ENCODE measurements at places on chromosomes 2 and 18. TPM values are rescaled to one million over a fixed set of nuclear protein-coding genes. Genes with fewer than 3 reads are reported as not detected.
A peak's percentile ranks its signal among the peaks of the same experiment; 100 is the strongest.

- H3K4me3 ChIP-seq = no peak overlapping the region
- DNase-seq = no peak
- H3K27me3 ChIP-seq = no peaks in the 10 kb centered on the region
- H3K27ac ChIP-seq = no peak overlapping the region
- H3K36me3 ChIP-seq = peaks cover 38% of the 10 kb centered on the region
These were observed 12.1 kb downstream of the METTL4 start for GRCh38 chr18:2559249-2559648.

OTOS gene
- not detected for total RNA-seq

ACKR3 gene
- total RNA-seq = 7.8 TPM

DNA sequence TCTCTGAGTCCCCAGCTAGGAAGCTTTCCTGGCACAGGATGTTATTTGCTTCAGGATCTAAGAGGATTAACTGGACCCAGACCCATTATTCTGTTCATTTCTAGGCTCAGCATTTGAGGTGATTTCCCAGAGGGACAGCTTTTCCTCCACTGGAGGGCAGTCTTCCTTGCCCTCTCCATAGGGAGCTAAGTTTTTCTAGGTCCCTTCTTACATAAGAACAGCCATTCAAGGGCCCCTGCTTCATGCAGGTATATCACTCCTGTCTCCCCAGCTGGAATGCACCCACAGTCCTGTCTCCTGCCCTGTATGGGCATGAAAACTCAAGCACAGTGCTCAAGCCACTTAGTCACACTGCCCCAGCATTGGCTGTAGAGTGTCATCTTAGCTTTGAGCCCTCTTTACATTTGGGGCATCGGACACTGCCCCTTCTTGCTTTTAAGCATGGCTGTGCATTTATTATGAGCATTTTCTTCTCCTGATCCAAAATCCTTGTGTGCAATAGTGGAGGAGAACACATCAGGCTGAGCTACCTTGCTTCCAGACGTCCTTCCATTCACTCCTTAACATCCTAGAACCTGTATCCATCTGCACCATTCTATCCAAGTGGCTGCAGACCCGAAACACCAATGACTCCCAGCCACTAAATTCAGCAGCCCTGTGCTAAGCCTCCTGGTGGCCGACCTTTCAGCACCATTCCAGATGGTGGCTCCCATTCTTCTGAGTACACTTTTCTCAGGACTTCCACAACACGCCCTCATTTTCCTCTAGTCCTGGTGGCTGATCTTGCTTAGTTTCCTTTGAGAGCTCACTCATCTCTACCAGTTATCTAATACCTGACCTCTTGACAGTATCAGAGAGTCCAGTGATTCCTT lies 80.0 kb downstream of the COPS8 start:
- DNase-seq = no peak
- H3K4me1 ChIP-seq = no peaks in the 10 kb centered on the region
- H3K27me3 ChIP-seq = no peaks in the 10 kb centered on the region
- H3K4me3 ChIP-seq = no peak overlapping the region

- peaks cover 55% of the 10 kb centered on the region for H3K36me3 ChIP-seq
- H3K4me1 ChIP-seq = no peaks in the 10 kb centered on the region
- no peak for DNase-seq
- H3K4me3 ChIP-seq = no peak overlapping the region
- no peaks in the 10 kb centered on the region for H3K27me3 ChIP-seq
- no peak overlapping the region for H3K27ac ChIP-seq
These were observed 72.8 kb downstream of the RAPH1 start for GRCh38 chr2:203462308-203462707.

DNA sequence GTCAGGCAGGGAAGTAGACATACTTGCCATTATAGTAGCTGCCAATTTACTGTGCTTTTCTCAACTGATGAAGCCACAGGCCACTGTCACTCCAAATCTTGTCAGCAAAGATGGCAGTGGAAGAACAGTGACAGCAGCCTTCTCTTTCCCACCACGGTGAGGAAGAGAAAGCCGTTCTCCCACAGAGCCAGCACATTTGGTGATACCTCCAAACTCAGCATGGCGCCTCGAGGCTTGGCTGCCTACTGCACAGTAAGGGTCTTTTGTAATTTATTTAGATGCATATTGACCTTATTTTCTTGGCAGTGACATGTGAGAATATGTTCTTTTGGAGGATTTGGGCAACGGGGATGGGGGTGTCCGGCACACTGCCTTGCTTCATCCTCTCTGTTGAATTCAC lies 117.2 kb upstream of the CDH20 start:
- no peaks in the 10 kb centered on the region for H3K36me3 ChIP-seq
- H3K4me3 ChIP-seq = no peak overlapping the region
- H3K4me1 ChIP-seq = no peaks in the 10 kb centered on the region
- no peak for DNase-seq
- no peaks in the 10 kb centered on the region for H3K27me3 ChIP-seq

DNA sequence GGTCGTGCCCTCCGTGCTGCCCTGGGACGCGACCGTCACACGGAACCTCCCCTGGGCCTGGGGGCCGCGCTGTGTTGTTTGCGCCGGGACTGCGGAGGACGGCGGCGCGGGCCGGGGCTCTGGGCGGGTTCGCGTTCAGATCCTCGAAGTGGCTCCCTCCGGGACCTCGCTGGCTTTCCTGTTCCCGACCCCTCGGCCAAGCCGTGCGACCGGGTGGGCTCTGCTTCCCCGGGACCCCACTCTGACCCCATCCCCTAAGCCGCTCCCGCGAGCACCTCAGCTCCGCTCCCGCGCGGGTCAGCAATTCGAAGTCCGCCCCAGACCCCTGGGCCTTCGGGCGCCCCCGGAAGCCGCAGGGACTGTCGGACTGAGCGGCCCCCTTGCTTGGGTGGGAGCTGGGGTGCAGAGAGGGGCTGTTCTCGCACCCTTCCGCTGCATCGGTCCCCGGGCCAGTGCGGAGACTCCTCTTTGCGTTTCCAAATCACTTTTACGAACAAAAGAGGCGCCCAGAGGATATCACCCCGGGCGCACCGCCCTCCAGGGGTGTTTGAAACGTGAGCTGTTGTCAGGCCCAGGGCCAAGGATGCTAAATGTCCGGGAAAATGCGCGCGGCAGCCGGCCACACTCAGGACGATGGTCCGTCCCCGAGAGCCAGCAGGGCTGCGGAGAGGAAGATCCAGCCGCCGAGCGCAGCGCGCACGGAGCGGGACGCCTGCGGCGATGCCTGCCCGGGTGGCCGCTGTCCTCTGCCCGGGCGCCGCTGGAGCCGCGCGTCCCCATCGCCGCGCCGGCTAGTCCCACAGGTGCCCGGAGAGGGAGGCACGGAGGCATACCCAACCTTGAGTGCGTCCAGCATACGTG lies 73.5 kb downstream of the ZCCHC2 start:
- peak overlapping the region; percentile 59 for H3K4me3 ChIP-seq
- H3K27ac ChIP-seq = no peak overlapping the region
- H3K4me1 ChIP-seq = peaks cover 8% of the 10 kb centered on the region
- peak; percentile 30 for DNase-seq
- peaks cover 58% of the 10 kb centered on the region for H3K27me3 ChIP-seq
- no peaks in the 10 kb centered on the region for H3K36me3 ChIP-seq

DNA sequence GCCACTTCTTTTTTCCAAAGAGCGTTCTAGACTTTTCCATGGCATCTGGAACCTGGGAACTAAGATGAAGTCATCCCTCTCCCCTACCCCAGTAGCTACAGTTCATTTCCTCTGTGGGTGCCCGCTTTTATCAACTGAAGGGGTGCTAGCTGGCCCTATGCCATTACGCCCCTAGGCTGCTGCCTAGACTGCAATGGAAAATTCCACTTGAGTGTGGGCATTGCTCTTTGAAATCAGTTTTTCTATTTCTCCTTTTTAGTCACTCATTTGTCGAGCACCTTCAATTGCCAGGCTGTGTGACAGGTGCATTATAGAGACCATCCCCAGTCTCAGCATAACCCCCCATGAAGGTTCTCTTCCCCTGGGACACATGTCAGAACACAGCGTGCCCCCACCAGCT lies 7.3 kb downstream of the TEX51 start:
- no peak overlapping the region for H3K27ac ChIP-seq
- H3K27me3 ChIP-seq = no peaks in the 10 kb centered on the region
- H3K36me3 ChIP-seq = no peaks in the 10 kb centered on the region
- DNase-seq = no peak

NTSR2 gene
- total RNA-seq = 0.22 TPM

DNA sequence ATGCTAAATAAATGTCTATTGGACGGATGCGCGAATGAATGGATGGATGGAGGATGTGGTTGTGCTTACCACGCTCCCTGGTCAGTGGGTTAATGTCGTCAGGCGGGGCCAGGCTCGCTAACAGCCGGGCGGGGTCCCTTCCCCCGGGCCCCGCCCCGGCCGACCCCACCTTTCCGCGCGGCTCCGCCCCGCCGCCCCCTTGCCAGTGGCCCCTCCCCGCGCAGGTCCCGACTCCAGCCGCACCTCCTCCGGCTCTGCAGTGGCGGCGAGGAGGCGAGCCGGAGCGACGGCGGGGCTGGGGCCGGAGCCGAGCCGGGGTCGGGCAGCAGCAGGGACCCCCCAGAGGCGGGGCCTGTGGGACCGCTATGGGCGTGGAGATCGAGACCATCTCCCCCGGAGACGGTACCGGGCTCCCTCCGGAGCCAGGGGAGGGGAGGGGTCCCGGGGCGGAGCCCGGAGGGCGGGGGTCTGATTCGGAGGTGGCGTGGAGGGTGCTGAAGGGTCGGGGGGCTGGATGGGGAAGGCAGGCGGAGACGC lies at the start of gene FKBP1B:
FKBP1B (plus strand) TSS at position 257 of the 537 bp plus-strand sequence; CDS start at position 366, 109 bp downstream.
- no peaks in the 10 kb centered on the region for H3K27me3 ChIP-seq
- H3K4me3 ChIP-seq = peak within 1 kb of the TSS; percentile 75
- H3K27ac ChIP-seq = peak within 1 kb of the TSS; percentile 16

DNA sequence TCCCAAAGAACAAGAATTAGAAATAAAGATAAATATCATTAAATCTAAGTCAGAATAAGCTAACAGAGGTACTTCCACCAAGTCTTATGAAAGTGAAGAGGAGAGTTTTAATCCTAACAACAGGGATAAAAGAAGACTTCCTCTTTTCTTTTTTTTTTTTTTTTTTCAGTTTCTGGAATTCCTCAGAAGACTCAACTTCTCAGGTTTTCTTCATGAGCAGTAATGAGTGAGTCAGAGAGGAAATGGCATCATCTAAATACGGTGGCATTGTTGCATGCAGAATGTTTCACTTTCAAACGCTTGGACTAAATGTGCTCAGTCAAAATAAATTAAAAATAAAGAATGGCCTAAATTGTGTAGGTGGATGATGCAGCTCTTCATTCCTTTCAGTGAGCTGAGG lies 45.6 kb upstream of the ARHGAP15 start:
- no peaks in the 10 kb centered on the region for H3K36me3 ChIP-seq
- no peak overlapping the region for H3K4me3 ChIP-seq
- no peaks in the 10 kb centered on the region for H3K27me3 ChIP-seq
- H3K4me1 ChIP-seq = no peaks in the 10 kb centered on the region

RANBP2 gene
- total RNA-seq = 70.7 TPM

GRCh38 chr18:22504251-22505030 lies 86.7 kb upstream of the CTAGE1 start:
- no peak overlapping the region for H3K4me3 ChIP-seq
- H3K27ac ChIP-seq = no peak overlapping the region
- no peaks in the 10 kb centered on the region for H3K36me3 ChIP-seq
- no peaks in the 10 kb centered on the region for H3K27me3 ChIP-seq
- DNase-seq = no peak

- no peaks in the 10 kb centered on the region for H3K36me3 ChIP-seq
- H3K27me3 ChIP-seq = no peaks in the 10 kb centered on the region
- no peak for DNase-seq
- H3K4me1 ChIP-seq = no peaks in the 10 kb centered on the region
- H3K4me3 ChIP-seq = no peak overlapping the region
- no peak overlapping the region for H3K27ac ChIP-seq
These were observed 211.3 kb downstream of the GPD2 start for GRCh38 chr2:156647377-156648010.

RAB27B gene
- total RNA-seq = 0.17 TPM

DNA sequence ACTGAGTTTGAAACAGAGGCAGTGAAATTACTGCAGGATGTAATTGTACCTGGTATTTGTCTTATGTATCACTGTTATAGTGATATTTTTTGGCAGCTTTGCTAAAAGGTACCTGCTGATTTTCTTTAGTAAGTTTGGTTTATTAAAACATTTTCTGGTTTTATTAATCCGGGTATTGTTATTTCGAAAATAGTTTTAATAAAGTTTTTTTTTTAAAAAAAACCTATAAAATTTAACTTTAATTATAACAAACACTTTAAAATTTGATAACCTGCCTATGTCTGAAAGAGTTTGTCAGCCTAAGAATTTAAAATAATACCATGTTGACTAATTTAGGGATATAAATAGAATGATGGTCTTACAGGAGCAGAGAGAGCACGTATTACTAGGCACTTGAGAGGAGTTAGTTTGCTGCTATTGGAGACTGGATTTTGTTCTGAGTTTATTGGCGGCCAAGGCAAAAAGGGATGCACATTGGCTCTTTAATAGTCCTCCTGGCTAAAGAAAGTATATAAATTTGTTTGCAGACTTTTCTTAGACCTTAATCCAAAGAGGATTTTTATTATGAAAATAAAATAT lies 12.1 kb downstream of the EHBP1 start:
- H3K4me1 ChIP-seq = peaks cover 14% of the 10 kb centered on the region
- no peaks in the 10 kb centered on the region for H3K36me3 ChIP-seq
- DNase-seq = no peak

GRCh38 chr2:202237787-202238233 lies 587 bp downstream of the SUMO1 start:
- H3K4me3 ChIP-seq = peak overlapping the region; percentile 98
- H3K4me1 ChIP-seq = peaks cover 42% of the 10 kb centered on the region

- no peaks in the 10 kb centered on the region for H3K27me3 ChIP-seq
- H3K27ac ChIP-seq = peak overlapping the region; percentile 69
- H3K36me3 ChIP-seq = no peaks in the 10 kb centered on the region
- peaks cover 43% of the 10 kb centered on the region for H3K4me1 ChIP-seq
- DNase-seq = no peak
- H3K4me3 ChIP-seq = peak overlapping the region; percentile 31
These were observed 63.7 kb downstream of the BABAM2 start for GRCh38 chr2:27954221-27954673.
